Mesenteric fat pad (tissue), 1 donor: ENCODE measurements at places on chromosomes 6 and 20. TPM values are rescaled to one million over a fixed set of nuclear protein-coding genes. Genes with fewer than 3 reads are reported as not detected.

DNA sequence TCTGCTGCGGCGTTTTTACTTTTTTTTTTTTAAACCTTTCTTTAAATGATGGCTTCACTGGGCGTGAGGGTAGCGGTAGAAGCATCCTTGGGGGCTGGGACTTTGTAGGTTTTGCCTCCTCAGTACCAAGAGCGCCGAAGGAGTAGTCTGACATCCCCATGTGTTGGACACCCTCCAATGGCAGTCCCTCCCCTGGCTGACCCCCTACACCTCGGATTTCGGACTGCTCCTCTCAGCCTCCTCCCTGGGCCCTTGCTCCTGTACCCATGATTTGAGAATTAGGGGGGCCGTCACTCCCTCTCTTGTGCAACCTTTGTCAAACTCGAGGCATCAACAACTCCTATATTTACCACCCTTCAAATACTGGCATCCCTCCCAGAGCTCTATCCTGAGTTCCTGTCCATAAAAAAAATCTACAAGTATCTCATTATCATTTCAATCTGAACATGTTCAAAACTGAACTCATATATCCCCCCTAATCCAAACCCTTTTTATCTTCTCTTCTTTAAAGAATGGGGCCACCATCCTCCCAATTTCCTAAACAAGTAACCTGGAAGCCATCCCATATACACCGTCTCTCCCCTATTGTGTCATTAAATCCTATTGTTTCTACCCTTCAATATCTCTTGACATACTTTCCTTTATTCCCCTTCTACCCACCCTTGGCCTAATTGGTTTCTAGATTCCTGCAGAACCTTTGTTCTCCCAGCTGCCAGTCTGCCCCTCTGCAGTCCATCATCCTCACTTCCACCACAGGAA lies 1.2 kb upstream of the ARFGEF3 start:
- no peak for DNase-seq

GRCh38 chr6:98639089-98639635 lies 195.2 kb upstream of the POU3F2 start:
- DNase-seq: no peak

- no peak for DNase-seq
Measured at GRCh38 chr20:59184880-59185447, 21.3 kb downstream of the ZNF831 start.

- no peak for DNase-seq
Measured at GRCh38 chr20:51959066-51959542, 156.8 kb upstream of the SALL4 start.

DNA sequence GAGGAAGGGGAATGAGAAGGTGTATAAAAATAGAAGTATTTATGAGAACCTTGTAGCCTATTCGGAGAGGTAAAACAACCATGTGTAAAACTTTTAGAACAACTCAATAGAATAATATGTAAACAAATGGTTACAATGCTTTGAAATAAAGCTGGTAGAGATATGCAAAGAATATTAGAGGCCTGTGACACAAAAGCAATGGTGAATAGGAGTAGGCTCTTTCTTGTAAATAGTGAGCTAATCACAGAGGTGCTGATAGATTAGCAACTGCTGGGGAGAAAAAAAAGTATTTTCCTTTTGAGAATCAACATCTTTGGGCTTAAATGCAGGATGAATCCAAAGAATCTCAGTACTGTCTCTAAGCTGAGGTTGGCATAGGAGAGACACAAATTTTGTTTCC lies 7.0 kb downstream of the TMEM200A start:
- no peak for DNase-seq

- no peak for DNase-seq
Measured at GRCh38 chr6:11232770-11233626, 530 bp upstream of the NEDD9 start.

GRCh38 chr20:35369804-35370203 lies 42.0 kb downstream of the UQCC1 start:
- DNase-seq: no peak

GRCh38 chr6:14326774-14327173 lies 209.2 kb downstream of the CD83 start:
- no peak for DNase-seq

GRCh38 chr6:77183447-77183846 lies 279.8 kb downstream of the HTR1B start:
- no peak for DNase-seq

Gene ZFAND3
- 89.6 TPM for total RNA-seq

Gene CALHM6
- 0.77 TPM for total RNA-seq

Gene SRF
- total RNA-seq: 34.2 TPM

Gene ADGRB3
- 0.74 TPM for total RNA-seq

Gene AGER
- 5.7 TPM for total RNA-seq
